ENCODE measurements at places on chromosomes 1 and 21.

- no peak for DNase-seq
These were observed 61.2 kb downstream of the RGS4 start for GRCh38 chr1:163130225-163130856.

DNA sequence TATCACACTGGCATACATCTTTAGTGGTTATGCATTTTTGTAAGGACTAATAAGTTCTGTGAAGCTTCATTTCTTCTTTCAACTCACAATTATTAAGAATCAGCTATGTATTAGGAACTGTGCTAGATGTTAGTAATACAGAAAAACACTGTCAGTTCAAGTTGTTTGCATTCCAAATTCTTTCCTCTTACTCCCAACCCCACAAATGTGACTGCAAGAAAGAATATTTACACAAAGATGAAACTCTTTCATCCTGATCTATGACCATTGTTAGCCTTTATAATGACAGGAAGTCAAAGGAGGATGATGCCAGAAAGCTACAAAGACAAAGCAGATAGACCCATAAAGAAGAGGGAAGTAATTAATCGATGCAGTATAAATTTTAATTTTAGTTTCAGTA lies 21.0 kb upstream of the GADD45A start:
- DNase-seq, result no peak

GRCh38 chr1:160460214-160460642 lies 59.9 kb downstream of the VANGL2 start:
- DNase-seq, result no peak

DNA sequence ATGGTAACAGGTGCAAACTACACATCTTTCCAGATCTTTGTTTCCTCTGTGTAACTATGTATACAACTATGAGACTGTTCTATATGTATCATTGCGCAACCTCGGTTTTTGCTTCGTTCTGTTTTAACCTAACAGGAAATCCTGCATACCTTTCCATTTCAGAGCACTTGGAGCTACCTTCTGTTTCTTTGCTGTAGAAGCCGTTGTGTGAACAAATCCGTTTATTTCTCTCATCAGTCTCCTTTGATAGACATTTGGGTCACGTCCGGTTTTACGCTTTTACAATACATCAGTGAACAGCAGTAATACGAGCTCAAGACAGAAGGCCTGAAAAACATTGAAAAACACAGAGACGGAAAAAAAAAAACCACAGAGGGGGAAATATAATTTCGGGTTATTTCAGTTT lies 10.5 kb downstream of the ATP5IF1 start:
- no peak for DNase-seq

GRCh38 chr1:64675718-64676345 lies 69.0 kb upstream of the RAVER2 start:
- no peak for DNase-seq

DNA sequence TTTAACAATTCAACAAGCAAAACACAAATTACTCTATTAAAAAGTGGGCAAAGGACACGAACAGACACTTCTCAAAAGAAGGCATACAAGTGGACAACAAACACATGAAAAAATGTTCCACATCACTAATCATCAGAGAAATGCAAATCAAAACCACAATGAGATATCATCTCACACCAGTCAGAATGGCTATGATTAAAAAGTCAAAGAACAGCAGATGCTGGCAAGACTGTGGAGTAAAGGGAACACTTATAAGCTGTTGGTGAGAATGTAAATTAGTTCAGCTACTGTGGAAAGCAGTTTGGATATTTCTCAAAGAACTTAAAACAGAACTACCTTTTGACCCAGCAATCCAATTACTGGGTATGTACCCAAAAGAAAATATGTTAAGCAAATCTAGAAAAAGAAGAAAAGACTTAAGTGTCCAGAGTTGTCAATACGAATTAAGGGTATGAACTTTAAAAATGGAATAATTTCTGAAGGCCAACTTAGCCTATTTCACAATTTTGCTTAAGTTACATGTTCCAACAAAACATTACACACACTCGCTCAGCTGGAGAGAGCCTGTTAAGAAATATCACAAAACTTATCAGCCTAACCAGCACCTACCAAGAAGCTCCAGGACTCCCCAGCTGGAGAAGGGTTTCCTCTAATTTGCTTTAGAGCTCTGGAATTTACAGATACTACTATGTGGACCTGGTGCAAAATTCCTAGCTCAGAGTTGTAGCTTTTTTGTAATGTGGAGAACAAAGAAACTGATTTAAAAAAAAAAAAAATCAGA lies 232.1 kb downstream of the DUSP10 start:
- no peak for DNase-seq

DNA sequence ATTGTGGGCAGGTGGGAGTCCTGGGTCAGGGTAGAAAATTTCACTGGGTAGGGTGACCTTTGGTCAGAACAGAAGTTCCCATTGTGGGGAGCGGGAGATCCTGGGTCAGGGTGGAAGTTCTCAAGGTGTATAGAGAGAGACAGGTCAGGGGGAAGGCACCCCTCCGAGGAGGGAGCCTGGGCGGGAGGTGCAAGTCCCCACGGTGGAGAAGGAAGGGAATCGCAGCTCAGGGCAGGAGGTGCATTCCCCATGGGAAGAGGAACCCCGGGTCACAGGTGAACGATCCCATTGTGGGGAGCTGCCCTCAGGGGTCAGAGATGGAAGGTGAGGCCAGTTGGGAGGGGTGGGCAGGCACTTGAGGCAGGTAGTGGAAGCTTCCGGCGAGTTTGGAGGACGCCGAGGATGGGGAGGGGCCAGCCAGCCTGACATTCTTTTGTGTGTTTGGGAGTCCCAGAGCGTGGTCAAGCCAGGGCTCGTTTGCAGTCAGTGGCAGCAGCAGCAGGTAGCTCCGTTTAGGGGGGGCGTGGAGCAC lies 637 bp downstream of the LYPLA2 start:
- DNase-seq, result no peak

- no peak for DNase-seq
These were observed 1496.4 kb downstream of the MRPL39 start for GRCh38 chr21:24110846-24111245.

- no peak for DNase-seq
These were observed 24.7 kb downstream of the TENT5C start for GRCh38 chr1:117630423-117630998.

- no peak for DNase-seq
These were observed 24.3 kb upstream of the EPS8L3 start for GRCh38 chr1:109787845-109788601.

GRCh38 chr21:34023691-34024373 lies 49.5 kb upstream of the MRPS6 start:
- DNase-seq, result no peak

GRCh38 chr1:206693592-206693991 lies 8.9 kb downstream of the MAPKAPK2 start:
- DNase-seq, result no peak

GRCh38 chr1:39663559-39663958 lies 8.3 kb downstream of the NT5C1A start:
- DNase-seq, result no peak

- DNase-seq, result no peak
These were observed 244.5 kb downstream of the GPR52 start for GRCh38 chr1:174692313-174692712.

DNA sequence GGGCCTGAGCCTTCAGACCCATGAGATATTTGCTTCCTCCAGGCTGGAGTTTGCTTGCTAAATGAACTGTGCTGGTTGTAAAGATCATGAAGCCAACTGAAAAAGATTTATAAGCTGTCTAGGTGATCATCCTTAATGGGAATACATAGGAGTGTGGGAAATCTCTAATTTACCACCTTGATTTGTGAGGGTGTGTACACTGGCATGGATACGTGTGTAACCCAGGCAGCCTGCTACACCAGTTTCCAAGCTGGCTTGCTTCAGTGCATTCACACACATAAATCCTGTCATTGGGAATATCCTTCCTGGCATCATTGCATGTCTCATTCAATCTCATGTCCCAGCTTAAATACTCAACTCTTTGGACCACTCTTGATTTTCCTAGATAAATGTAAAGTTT lies 57.6 kb upstream of the GNG12 start:
- no peak for DNase-seq

DNA sequence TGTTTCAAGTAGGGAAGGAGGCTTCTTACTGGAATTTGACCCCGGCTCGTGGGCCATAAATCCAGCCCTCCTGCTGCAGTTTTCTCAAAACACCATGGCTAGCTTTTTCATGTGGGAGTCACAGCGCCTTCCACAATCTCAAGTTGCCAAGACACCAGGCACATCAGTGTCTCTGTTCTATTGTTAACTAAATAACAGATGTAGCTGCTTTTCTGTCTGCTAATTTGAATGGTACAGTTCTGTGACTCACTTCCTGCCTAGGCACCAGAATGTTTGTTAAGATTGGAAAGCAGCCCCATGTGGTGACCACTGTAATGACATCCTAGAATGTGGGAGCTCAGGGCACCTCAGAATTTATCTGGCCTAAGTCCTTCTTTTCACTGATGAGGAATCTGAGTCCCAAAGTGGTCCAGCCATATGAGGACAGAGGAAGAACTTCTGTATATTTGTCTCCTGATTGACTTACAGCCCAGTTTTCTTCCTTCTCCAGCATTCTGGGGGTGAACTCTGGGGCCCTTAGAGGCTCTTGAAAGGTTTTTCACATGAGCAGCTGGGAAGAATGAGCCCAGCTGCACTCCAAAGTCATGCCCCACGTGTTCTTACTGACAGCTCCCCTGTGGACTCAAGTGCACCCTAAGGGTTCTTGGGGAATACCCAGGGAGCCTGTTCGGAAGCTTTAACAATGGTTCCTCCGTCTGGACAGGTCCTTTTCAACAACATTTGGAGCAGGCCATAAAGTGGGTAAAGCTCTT lies 27.5 kb downstream of the TRIM45 start:
- DNase-seq, result peak; percentile 82

DNA sequence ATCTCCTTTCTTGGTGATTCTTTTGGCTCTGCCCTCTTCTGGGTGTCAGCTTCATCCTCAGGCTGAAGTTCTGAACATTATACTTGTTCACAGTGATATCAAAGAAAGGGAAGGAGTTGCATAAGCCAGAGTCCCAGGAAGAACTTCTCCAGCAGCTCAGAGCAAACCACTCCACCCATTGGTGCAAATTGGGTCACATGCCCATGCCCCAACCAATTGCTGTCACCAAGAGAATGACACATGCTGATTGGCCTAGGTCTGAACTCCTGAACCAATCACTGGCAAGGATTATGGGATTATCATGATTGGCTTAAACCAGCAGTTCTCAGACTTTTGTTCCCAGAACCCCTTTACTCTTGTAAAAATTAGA lies 256.5 kb upstream of the TMEM51 start:
- DNase-seq, result no peak

DNA sequence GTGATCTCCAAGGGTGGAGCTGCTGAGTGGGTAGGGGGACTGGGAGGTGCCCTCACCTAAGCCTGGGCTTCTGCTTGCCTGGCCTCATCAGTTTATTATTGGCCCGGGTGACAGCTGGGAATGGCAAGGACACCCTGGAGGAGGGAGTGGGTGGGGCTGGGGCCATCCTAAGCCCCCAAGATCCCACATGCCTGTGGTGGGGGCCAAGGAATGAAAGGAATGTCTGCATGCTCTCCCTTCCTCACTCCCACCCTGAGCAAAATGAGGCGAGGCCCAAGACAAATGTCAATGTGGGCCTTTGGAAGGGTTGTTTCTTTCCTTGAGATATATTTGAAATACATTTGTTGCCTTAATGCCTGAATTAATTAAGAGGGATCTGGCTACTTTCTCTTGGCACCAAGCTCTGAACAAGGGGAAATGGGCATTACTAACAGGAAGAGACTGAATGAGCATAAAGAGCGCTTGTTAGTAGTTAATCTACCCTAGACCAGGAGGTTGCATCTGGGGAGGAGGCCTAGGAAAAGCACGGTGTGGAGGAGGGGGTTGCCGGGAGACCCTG lies 19.7 kb upstream of the CHI3L1 start:
- DNase-seq, result no peak

DNA sequence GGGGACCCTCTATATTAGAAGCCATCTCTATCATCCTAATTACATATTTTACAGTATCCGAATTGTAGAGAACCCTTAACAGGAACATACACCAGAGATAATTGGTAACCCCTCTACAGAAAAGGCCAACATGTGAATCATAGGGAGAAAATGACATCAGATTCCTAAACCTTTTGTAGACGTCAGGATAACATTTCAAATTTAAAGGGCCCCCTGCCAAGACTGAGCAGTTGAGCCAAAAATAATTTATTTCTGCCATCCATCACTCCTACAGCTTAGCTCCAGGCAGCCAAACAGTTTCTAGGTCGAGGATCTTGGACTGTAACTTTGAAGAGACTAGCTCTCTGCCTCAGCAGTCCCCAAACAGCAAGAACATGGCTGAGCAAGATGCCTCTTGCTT lies 21.2 kb downstream of the ZNF697 start:
- DNase-seq, result no peak

GRCh38 chr1:186845576-186846210 lies 16.9 kb downstream of the PLA2G4A start:
- DNase-seq, result no peak

DNA sequence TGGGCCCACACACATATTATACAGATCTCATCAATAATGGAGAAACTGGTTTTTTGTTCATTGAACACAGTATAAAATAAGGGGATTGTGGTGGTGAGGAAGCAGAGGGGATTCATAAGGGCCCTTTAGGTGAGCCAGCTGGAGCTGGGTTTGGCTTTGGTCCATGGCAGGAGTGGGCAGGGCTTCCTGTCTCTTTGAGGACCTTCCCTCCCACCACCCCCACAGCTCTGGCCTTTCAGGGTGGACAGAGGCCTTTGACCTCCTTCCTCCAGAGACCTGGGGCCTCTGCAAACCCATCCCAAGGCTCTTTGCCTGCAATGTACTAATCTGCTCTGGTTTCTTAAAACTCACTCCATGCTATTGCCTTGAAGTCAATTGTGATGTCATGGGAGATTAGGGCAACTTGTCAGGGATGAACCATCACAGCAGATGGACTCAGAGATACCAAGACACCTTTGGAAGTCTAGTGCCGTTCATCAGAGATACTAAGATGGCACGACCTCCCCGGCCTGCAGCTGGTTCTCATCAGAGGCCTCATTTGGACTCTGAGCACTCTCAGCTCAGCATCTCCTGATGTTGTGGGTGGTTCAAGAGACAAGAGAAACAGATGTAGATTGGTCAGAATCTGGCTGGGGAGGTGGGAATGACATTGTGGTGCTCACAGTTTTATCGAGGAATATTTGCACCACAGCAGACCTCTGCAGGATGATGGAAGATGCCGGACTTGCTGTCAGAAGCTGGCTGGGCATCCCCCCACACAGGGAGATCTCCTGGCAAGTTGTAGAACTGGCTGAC lies 37.9 kb downstream of the LHX4 start:
- DNase-seq, result no peak

GRCh38 chr1:165369255-165369848 lies 12.8 kb upstream of the LMX1A start:
- DNase-seq, result no peak

GRCh38 chr1:15684468-15685291 lies 560 bp downstream of the PLEKHM2 start:
- no peak for DNase-seq

- no peak for DNase-seq
These were observed 105.5 kb downstream of the TNNI3K start for GRCh38 chr1:74340656-74341055.

- no peak for DNase-seq
These were observed 47.4 kb downstream of the SLC30A10 start for GRCh38 chr1:219880765-219881457.

DNA sequence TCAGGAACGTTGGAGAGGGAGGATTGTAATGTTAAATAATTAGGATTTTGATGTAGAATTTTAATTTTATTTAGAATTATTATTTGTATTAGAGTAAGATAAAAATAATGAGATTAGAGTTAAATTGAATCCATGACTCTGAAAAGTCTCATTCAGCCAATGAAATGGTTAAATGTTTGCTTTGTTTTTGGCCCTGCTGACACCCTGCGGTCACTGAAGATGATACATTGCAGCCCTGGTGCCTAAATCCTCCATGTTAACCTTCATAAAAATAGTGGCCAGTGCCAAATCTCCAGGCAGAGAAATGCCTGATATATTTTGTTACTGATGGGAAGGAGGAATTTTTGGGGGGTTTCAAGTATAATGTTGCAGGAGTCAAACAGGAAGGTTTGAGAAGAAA lies 27.3 kb upstream of the RLF start:
- DNase-seq, result no peak

All from NCI-H187 treated with DMSO at 0.1 percent for 48 hours (cell line).